Tibial artery (tissue), 4 donors: ENCODE measurements at places on chromosomes 16 and 17.

GRCh38 chr17:9645851-9646545 lies 681 bp downstream of the USP43 start:
- H3K4me3 ChIP-seq, result peak overlapping the region; percentile 31
- no peak overlapping the region for H3K27ac ChIP-seq
- H3K27me3 ChIP-seq, result no peaks in the 10 kb centered on the region
- peaks cover 24% of the 10 kb centered on the region for H3K4me1 ChIP-seq
- no peaks in the 10 kb centered on the region for H3K36me3 ChIP-seq

GRCh38 chr16:78962457-78962929 lies 638.0 kb downstream of the MAF start:
- no peak overlapping the region for H3K4me3 ChIP-seq
- DNase-seq, result no peak

DNA sequence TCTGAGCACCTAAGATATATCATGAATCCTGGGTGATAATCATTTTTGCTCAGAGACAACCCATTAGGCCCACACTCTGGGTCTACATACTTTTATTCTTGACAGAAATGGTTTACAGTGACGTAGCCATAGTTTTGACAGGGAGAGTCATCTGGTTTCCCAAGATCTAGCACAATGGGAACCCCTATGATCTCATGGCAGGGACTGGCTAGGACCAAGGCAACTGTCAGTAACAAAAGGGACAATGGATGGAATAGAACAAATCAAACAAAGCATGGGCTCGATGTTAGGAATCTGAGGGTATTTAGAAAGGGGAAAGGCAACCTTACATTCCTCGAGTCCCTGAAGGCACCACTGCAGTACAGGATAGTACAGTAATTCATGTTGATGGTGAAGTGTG lies 20.5 kb downstream of the CFAP97D1 start:
- no peaks in the 10 kb centered on the region for H3K27me3 ChIP-seq
- no peaks in the 10 kb centered on the region for H3K4me1 ChIP-seq
- H3K36me3 ChIP-seq, result peaks cover 18% of the 10 kb centered on the region

GRCh38 chr17:29837531-29837930 lies 92.5 kb downstream of the SSH2 start:
- H3K27me3 ChIP-seq, result no peaks in the 10 kb centered on the region
- no peaks in the 10 kb centered on the region for H3K36me3 ChIP-seq
- H3K4me1 ChIP-seq, result no peaks in the 10 kb centered on the region
- no peak overlapping the region for H3K27ac ChIP-seq
- no peak for DNase-seq
- no peak overlapping the region for H3K4me3 ChIP-seq

DNA sequence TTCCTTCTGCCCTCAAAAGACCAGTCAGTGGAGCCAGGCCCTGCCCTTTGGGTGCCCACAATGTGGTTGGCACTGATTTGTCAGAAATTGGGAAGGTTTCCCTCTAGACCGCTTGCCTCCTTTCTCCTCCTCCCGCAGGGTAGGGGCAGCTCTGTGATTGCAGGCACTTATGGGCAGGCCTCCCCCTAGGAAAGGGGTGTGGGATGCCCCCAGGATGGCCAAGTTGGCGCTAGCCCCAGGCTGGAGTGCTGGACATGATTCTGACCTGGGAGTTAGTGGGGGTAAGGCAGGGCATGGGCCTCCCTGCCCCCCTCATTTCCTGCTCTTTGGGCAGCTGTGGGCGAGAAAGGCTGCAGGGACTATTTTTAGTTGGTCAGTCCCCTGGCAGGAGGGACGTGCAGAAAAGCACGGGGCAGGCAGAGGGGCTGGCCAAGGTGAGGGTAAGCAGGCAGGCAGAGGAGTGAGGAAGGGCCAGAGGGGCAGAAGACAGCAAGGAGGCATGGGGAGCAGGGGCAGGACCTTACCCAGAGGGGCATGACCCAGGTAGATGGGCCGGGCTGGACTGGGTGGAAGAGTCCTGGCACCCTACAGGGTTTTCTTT lies 3.3 kb downstream of the RARA start:
- H3K4me1 ChIP-seq, result peaks cover 96% of the 10 kb centered on the region
- DNase-seq, result peak; percentile 69
- peak overlapping the region; percentile 95 for H3K27ac ChIP-seq
- H3K4me3 ChIP-seq, result no peak overlapping the region
- H3K27me3 ChIP-seq, result no peaks in the 10 kb centered on the region

DNA sequence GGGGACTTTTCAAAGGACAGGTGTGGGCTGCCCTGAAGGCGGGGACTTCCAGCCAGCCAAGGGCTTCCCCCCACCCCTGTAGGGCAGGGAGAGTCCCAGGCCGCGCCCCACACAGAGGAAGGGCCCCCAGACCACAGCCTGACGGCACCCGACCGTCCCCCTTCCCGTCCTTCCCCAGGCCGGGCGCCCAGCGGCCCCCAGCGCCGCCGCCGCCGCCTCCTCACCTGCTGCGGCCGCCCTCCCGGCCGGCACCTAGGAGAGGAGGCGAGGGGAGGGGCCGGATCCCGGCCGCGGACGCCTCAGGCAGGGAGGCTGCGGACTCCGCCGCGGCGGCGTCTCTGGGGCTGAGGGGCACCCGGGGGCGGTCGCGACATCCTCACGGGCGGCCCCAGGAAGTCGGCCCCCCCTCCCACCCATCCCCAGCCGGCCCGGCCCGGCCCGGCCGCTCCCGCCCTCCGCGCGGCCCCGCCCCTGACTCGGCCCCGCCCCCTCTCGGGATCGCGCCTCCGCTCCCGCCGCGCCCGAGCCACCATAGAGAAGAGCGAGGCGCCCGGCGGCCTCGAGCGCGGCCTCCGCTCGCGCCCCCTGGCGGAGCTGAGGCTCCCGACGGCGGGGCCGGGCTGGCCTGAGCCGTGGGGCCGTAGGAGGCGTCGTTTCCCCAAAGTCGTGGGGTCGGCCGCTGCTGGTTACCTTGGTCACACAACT lies 25.5 kb upstream of the RFFL start:
- peak overlapping the region; percentile 93 for H3K27ac ChIP-seq
- peak; percentile 83 for DNase-seq
- no peaks in the 10 kb centered on the region for H3K4me1 ChIP-seq
- no peaks in the 10 kb centered on the region for H3K27me3 ChIP-seq
- no peaks in the 10 kb centered on the region for H3K36me3 ChIP-seq

- peak; percentile 0 for DNase-seq
- H3K4me3 ChIP-seq, result no peak overlapping the region
- peaks cover 52% of the 10 kb centered on the region for H3K4me1 ChIP-seq
- H3K27me3 ChIP-seq, result no peaks in the 10 kb centered on the region
- H3K27ac ChIP-seq, result peak overlapping the region; percentile 99
Measured at GRCh38 chr16:27322858-27323780, 9.3 kb downstream of the IL4R start.

DNA sequence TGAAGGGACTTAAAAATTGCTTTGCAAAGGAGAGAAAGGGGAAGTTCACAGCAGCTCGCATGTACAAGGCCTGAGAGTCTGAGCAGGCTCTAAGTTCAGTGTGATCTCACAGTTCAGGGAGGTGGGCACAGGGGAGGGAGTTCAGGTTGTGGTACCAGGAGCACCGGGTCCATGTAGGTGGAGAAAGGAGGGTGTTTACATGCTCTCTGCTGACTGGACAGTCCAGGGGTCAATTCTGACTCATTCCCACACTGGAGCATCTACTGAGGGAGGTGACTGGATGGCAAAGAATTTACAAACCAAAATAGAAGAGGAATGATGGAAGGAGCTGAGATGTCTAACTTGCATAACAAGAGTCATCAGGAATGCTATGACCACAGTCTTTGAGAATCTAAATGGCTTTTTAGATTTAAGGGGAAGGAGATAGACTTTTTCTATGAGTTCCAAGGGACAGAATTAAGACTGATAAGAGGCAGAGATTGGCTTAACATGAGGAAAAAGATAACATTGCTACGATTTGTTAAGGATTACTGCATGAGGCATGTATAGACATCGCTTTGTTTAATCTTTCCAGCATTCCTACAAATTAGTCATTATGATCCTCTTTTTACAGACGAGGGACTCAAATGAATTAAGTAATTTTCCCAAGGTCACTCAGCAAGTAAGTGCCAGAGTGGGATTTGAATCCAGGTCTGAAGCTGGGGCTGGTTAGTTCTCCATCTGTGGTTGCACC lies 29.9 kb downstream of the MIS12 start:
- H3K36me3 ChIP-seq, result peaks cover 4% of the 10 kb centered on the region
- no peak overlapping the region for H3K27ac ChIP-seq
- no peaks in the 10 kb centered on the region for H3K27me3 ChIP-seq
- H3K4me1 ChIP-seq, result no peaks in the 10 kb centered on the region
- H3K4me3 ChIP-seq, result no peak overlapping the region
- no peak for DNase-seq

- H3K27me3 ChIP-seq, result no peaks in the 10 kb centered on the region
- no peak overlapping the region for H3K4me3 ChIP-seq
- no peaks in the 10 kb centered on the region for H3K36me3 ChIP-seq
- DNase-seq, result no peak
- no peak overlapping the region for H3K27ac ChIP-seq
Measured at GRCh38 chr16:88449267-88449561, 3.9 kb upstream of the ZFPM1 start.

DNA sequence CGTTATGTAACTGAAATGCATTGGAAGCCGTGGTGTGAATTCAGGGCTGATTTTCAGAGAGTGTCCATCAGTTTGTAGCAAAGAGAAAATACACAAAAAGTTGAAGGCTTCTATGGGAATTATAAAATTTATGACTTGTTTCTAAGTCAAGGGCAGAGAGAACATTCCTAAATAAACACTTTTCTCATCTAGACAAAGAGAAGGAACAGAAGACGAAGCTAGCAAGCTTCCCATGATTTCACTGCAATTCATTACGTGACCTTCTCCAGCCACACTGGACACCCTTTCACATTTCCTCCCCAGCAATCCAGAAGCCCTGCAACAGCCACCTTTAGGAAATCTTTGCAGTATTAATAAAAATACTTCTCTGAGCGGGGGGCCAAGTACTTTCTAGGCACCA lies 67.8 kb downstream of the TMEM100 start:
- H3K27me3 ChIP-seq, result no peaks in the 10 kb centered on the region

GRCh38 chr17:7389924-7390910 lies 4.1 kb downstream of the PLSCR3 start:
- no peak overlapping the region for H3K4me3 ChIP-seq
- DNase-seq, result no peak
- H3K4me1 ChIP-seq, result no peaks in the 10 kb centered on the region
- H3K27me3 ChIP-seq, result no peaks in the 10 kb centered on the region
- no peak overlapping the region for H3K27ac ChIP-seq
